Activated T-cell treated with anti-CD3 and anti-CD28 coated beads, Interleukin-2, amount 50 U/mL, for 24 hours (primary cell): ENCODE measurements at places on chromosomes 3 and 15.
A peak's percentile ranks its signal among the peaks of the same experiment; 100 is the strongest.

GRCh38 chr3:57840473-57840872, 84.4 kb downstream of the SLMAP start:
- peak overlapping the region; percentile 38 for H3K27ac ChIP-seq
- DNase-seq: no peak
- H3K4me3 ChIP-seq: no peak overlapping the region
- peaks cover 10% of the 10 kb centered on the region for H3K4me1 ChIP-seq

GRCh38 chr15:26771578-26772153, 1.2 kb downstream of the GABRB3 start:
- H3K4me3 ChIP-seq: no peak overlapping the region
- H3K4me1 ChIP-seq: peaks cover 3% of the 10 kb centered on the region
- no peaks in the 10 kb centered on the region for H3K36me3 ChIP-seq
- H3K27me3 ChIP-seq: peaks cover 45% of the 10 kb centered on the region

GRCh38 chr15:50241684-50242450, 23.7 kb downstream of the HDC start:
- peak overlapping the region; percentile 34 for H3K27ac ChIP-seq
- no peaks in the 10 kb centered on the region for H3K36me3 ChIP-seq
- H3K27me3 ChIP-seq: no peaks in the 10 kb centered on the region
- H3K4me3 ChIP-seq: no peak overlapping the region
- peaks cover 10% of the 10 kb centered on the region for H3K4me1 ChIP-seq

- no peak overlapping the region for H3K4me3 ChIP-seq
- no peaks in the 10 kb centered on the region for H3K36me3 ChIP-seq
- no peak overlapping the region for H3K27ac ChIP-seq
- H3K27me3 ChIP-seq: no peaks in the 10 kb centered on the region
- no peak for DNase-seq
These were observed 218.0 kb downstream of the ZBBX start for GRCh38 chr3:167162083-167162482.

DNA sequence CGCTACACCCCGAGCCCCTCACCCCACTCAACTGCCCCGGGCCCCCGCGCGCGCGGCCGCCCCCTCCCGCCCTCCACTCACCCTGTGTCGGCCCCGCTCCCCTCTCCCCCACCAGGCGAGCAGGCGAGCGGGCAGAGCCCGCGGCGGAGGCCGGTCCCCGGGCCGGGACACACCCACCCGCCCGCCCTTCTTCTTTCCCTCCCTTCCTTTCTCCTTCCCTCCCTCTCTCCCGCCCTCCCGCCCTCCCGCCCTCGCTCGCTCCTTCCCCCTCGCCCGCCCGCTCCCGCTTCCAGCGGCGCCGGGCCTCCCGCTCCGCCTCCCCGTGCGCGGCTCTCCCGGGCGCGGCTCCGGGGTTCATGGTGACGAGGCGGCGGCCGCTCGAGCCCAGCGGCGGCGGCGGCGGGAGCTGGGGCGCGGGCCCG, at the start of gene CTDSPL:
Gene CTDSPL, plus strand, starts transcription at position 261 of the 422 bp plus-strand sequence. CDS start 320 bp downstream, outside the sequence.
- H3K36me3 ChIP-seq: no peaks in the 10 kb centered on the region
- peak; percentile 52 for DNase-seq
- peak within 1 kb of the TSS; percentile 50 for H3K27ac ChIP-seq
- H3K4me1 ChIP-seq: peaks cover 23% of the 10 kb centered on the region
- H3K4me3 ChIP-seq: peak within 1 kb of the TSS; percentile 79
- peaks cover 21% of the 10 kb centered on the region for H3K27me3 ChIP-seq

DNA sequence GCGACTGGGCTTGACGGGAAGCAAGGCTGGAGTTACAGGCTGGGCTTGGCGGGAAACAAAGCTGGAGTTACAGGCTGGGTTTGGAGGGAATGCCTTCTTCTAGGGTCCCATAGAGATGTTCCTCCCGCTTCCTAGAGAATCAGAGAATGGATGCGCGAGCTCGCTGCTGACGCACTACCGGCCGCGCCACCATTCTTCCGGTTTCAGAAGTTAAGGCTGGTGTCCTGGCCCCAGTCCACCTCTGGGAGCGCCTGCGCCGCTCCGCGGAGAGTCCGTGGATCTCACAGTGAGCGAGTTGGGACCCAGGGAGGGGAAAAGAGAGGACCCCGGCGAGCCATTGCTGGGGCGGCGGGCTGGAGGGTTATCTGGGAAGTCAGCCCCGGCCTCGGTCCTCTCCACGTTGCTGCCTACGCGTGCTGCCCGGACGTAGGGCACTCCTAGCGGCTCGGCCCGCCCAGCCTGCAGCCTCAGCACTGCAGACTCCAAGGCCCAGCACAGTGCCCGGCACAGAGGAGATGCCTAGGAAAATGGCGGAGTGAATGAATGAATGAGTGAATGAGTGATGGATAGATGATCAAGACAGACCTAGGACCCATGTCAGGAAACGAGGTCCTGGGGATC, at the start of gene ZNF502:
Gene ZNF502, plus strand, starts transcription at position 206 of the 621 bp plus-strand sequence. CDS start 7,602 bp downstream, outside the sequence.
- peaks cover 57% of the 10 kb centered on the region for H3K36me3 ChIP-seq
- peak; percentile 79 for DNase-seq
- peaks cover 29% of the 10 kb centered on the region for H3K27me3 ChIP-seq
- H3K4me3 ChIP-seq: peak within 1 kb of the TSS; percentile 89

- peaks cover 12% of the 10 kb centered on the region for H3K4me1 ChIP-seq
- H3K27me3 ChIP-seq: no peaks in the 10 kb centered on the region
- peaks cover 72% of the 10 kb centered on the region for H3K36me3 ChIP-seq
- no peak for DNase-seq
- H3K27ac ChIP-seq: no peak overlapping the region
These were observed 49.9 kb downstream of the PGPEP1L start for GRCh38 chr15:98957655-98958054.

DNA sequence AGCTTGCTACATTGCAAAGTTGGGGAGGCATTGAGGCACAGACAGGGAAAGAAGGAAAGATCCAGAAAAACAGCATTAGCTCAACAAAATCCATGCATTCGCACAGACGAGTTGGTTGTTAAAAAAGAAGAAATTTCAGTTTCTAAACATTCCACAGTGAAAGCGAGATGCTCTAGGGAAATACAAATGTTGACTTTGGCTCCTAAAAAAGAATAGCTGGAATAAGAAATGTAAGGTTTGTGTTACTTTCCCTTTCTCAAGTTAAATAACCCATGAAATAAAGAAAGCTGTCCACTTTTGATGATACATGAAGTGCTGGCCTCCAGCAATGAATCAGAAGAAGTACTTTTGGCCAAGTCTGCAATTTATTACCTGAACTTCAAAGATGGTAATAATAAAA, 465.1 kb downstream of the ERC2 start:
- no peaks in the 10 kb centered on the region for H3K27me3 ChIP-seq
- no peaks in the 10 kb centered on the region for H3K36me3 ChIP-seq
- DNase-seq: no peak
- H3K27ac ChIP-seq: no peak overlapping the region
- H3K4me3 ChIP-seq: no peak overlapping the region
- no peaks in the 10 kb centered on the region for H3K4me1 ChIP-seq

GRCh38 chr3:39850716-39851032, 41.3 kb downstream of the MYRIP start:
- H3K36me3 ChIP-seq: no peaks in the 10 kb centered on the region
- H3K4me1 ChIP-seq: no peaks in the 10 kb centered on the region
- no peak overlapping the region for H3K4me3 ChIP-seq
- H3K27me3 ChIP-seq: no peaks in the 10 kb centered on the region

- no peaks in the 10 kb centered on the region for H3K36me3 ChIP-seq
- peaks cover 8% of the 10 kb centered on the region for H3K4me1 ChIP-seq
- H3K4me3 ChIP-seq: no peak overlapping the region
- H3K27me3 ChIP-seq: no peaks in the 10 kb centered on the region
- no peak overlapping the region for H3K27ac ChIP-seq
These were observed 124.9 kb upstream of the TLE3 start for GRCh38 chr15:70222606-70223005.

DNA sequence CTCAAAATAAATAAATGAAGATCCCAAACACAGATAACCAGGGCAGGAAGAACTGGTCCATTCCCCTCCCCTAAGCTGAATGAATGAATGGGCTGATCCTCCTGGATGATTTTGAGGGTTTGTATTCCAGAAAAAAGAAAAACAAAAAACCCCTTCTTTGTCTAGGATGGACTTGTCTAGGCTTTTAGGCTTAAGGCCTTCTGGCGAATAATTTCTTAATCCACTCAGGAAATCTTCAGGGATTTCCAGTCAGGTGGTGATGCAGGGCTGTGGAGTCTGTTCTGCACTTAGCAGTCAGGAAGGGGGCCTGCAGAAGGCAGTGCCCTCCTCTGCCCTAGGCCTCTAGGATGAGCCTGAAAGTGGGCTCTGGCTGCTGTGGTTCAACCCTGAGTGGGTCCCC, 52.1 kb downstream of the BDH1 start:
- no peak overlapping the region for H3K27ac ChIP-seq
- no peak overlapping the region for H3K4me3 ChIP-seq
- DNase-seq: no peak
- H3K36me3 ChIP-seq: no peaks in the 10 kb centered on the region
- no peaks in the 10 kb centered on the region for H3K4me1 ChIP-seq
- H3K27me3 ChIP-seq: no peaks in the 10 kb centered on the region

DNA sequence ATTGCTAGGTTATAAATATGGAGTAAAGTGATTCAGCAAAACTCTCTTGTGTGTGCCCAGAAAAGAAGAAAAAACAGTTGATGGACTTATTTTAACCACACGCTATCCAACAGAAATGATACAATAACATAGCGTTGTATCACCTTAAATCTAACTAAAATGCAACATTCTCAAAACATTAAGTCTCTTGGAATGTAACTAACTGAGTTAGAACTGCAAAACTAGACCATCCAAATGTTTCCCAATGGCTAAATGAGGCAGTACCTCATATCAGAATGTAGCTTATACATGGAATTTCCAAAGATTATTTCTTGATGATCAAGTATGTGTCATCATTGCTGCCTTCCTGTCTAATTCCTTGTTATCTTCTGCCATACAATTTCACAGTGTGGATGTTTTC, 187.9 kb downstream of the CNTN3 start:
- H3K27me3 ChIP-seq: no peaks in the 10 kb centered on the region
- no peak for DNase-seq
- no peak overlapping the region for H3K27ac ChIP-seq
- H3K4me1 ChIP-seq: no peaks in the 10 kb centered on the region

DNA sequence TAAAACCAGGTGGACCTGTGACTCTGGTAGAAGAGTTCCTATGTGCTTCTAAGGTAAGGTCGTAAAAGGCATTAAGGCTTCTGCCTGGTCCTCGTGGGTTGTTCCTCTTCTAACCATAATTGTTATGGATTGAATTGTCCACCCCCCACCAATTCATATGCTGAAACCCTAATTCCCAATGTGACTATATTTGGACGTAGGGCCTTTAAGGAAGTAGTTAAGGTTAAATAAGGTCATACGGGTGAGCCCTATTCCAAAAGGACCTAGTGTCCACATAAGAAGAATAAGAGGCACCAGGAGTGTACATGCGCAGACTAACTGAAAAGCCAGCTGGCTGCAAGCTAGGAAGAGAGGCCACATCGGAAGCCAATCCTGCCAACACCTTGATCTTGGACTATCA, 1.9 kb downstream of the ADPGK start:
- H3K27ac ChIP-seq: peak overlapping the region; percentile 51
- DNase-seq: no peak
- peaks cover 72% of the 10 kb centered on the region for H3K4me1 ChIP-seq
- H3K36me3 ChIP-seq: peaks cover 60% of the 10 kb centered on the region
- peak overlapping the region; percentile 87 for H3K4me3 ChIP-seq

- H3K4me1 ChIP-seq: no peaks in the 10 kb centered on the region
- no peak overlapping the region for H3K4me3 ChIP-seq
- no peaks in the 10 kb centered on the region for H3K36me3 ChIP-seq
- no peak overlapping the region for H3K27ac ChIP-seq
These were observed 253.2 kb downstream of the NR2F2 start for GRCh38 chr15:96583671-96584070.

- H3K27me3 ChIP-seq: no peaks in the 10 kb centered on the region
- H3K27ac ChIP-seq: no peak overlapping the region
- H3K4me1 ChIP-seq: no peaks in the 10 kb centered on the region
These were observed 511.1 kb upstream of the UBE2E2 start for GRCh38 chr3:22691856-22692628.

DNA sequence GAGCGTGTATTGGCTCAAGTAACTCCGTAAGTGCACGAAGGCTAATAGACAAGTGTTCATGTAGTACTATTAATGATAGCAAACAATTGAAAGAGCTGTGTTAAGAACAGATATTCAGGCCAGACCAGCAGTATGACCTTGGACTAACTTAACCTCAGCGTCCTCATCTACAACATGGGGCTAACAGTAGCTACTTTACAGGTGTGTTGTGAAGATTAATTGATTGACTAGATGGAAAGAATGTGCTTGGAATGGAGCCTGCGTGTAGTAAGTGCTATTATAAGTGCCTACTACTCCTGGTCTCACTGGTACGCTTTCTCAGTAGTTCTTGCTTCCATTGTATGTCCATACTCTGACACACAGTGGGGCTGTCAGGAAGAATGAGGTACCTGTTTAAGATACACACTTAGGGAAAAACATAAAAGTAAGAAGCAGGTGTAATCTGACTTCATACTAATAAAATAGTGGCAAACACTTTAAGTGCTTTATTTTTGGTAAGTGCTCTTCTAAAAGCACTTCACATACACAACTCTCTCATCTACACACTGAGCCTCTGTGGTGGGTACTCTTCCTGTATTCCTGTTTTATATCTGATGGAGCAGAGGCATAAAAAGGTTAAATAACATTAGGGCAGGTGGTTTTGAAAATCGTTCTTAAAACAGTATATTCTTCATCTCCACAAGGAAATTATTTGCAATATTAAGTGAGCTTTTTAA, 24.3 kb upstream of the FBXL22 start:
- H3K4me1 ChIP-seq: peaks cover 26% of the 10 kb centered on the region
- no peak overlapping the region for H3K4me3 ChIP-seq
- no peaks in the 10 kb centered on the region for H3K27me3 ChIP-seq
- H3K36me3 ChIP-seq: peaks cover 89% of the 10 kb centered on the region

GRCh38 chr3:70249509-70250160, 62.8 kb downstream of the MDFIC2 start:
- no peak overlapping the region for H3K4me3 ChIP-seq
- peaks cover 12% of the 10 kb centered on the region for H3K27me3 ChIP-seq
- no peak overlapping the region for H3K27ac ChIP-seq
- H3K36me3 ChIP-seq: no peaks in the 10 kb centered on the region
- no peak for DNase-seq
- no peaks in the 10 kb centered on the region for H3K4me1 ChIP-seq

DNA sequence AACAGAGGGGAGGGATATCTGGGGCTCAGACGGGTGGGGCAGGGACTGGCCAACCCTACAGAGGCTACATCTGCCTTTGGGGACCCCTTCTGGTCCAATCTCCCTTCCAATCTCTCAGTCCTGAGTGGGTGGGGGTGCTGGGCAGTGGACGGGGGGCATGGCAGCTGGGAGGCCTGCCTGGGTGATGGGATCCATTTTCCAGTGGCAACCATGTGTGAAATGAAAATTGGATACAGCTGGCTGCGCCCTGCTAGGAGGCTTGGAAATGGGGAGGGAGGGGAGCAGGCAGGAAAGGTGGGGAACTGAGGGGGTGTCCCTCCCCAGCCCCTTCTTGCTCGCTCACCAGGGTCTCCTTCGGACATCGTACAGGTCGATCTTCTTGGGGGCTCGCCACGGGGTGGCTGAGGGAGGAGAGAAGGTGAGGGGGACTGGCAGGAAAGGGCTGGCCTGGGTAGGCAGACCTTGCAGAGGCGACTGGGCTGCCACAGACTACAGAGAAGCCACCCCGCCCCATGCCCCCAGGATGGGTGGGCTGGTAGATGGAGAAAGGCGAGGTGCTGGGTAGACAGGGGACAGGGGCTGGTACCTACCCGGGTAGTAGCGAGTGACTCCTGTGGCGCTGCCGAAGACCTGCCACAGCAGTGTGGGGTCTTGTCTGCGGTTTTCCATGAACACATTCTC, 21.2 kb upstream of the TMEM115 start:
- H3K27me3 ChIP-seq: no peaks in the 10 kb centered on the region
- H3K4me1 ChIP-seq: no peaks in the 10 kb centered on the region
- no peak overlapping the region for H3K27ac ChIP-seq
- H3K4me3 ChIP-seq: no peak overlapping the region
- no peaks in the 10 kb centered on the region for H3K36me3 ChIP-seq
- no peak for DNase-seq

GRCh38 chr3:85725809-85726208, 767.0 kb downstream of the CADM2 start:
- no peak overlapping the region for H3K27ac ChIP-seq
- H3K36me3 ChIP-seq: no peaks in the 10 kb centered on the region
- H3K4me1 ChIP-seq: no peaks in the 10 kb centered on the region
